ENCODE measurements at places on chromosomes 5 and 9. TPM values are rescaled to one million over a fixed set of nuclear protein-coding genes. Genes with fewer than 3 reads are reported as not detected.
A peak's percentile ranks its signal among the peaks of the same experiment; 100 is the strongest.

DNA sequence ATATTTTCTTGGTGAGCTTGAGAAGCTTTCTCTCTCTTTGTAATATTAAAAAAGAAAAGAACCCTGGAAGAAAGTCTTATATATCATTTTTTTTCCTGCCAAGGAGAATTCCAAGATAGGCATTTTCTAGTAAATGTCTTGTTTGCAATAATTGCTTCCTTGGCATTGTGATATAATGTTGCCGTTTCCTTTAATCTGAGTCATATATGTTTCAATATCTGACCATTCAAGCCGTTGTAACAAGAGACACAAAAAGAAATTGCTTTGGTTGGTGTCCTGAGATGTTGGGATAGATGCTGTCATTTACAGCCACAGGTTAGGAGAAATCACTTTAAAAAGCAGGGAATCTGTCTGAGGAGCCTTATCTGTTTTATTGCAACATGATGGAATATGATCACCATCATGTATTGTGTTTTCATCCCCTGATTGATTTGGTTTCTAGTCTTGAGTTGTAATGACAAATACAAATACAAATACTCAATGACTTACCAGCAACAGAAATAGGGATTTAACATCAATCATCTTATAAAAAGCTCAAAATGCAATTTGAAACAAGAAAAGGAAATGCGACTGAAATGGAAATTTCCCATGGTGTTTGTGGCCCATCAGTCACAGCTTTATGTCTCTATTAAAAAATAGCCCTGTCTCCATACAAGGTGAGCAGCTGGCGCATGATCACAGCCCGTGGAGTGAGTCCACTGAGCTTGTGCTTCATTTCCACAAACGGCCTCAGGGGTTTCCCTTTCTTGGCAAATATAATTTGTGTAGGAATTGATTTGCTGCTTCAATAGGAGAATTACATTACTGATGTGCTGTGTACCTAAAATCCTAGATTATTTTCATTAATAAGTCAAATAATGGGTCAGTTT is 250.1 kb upstream of the TRPC7 start:
- no peak for DNase-seq

DNA sequence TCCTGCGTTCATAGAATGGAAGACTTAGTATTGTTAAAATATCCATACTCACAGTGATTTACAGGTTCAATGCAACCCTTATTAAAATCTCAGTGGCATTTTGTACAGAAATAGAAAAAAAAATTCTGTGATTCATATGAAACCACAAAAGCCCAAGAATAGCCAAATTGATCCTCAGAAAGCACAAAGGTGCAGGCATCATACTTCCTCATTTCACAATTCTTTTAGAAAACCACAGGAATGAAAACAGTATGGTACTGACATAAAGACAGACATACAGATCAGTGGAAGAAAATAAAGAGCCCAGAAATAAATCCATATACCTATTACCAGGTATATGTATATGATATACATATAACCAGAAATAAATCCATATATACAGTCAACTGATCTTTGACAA is 86.8 kb upstream of the MEGF10 start:
- no peak for DNase-seq

GRCh38 chr9:86494644-86495111 is 140.5 kb upstream of the TUT7 start:
- DNase-seq, result peak; percentile 23

GRCh38 chr5:73528248-73528647 is 30.0 kb downstream of the BTF3 start:
- DNase-seq, result no peak

- DNase-seq, result no peak
Measured at GRCh38 chr5:68464424-68464823, 248.9 kb downstream of the PIK3R1 start.

- DNase-seq, result peak; percentile 69
Measured at GRCh38 chr9:136081113-136081825, 13.8 kb downstream of the NACC2 start.

- DNase-seq, result no peak
Measured at GRCh38 chr9:82570226-82570625, 492.7 kb downstream of the RASEF start.

GRCh38 chr5:61551637-61552313 is 219.7 kb downstream of the ZSWIM6 start:
- no peak for DNase-seq

- DNase-seq, result no peak
Measured at GRCh38 chr5:18968966-18969365, 1019.0 kb downstream of the CDH18 start.

GRCh38 chr5:13212886-13213285 is 731.6 kb downstream of the DNAH5 start:
- no peak for DNase-seq

GRCh38 chr5:172903790-172904189 is 55.4 kb upstream of the RPL26L1 start:
- DNase-seq, result no peak

Gene GOLGA2
- polyA plus RNA-seq, result 126 TPM

Gene AK1
- 59.3 TPM for polyA plus RNA-seq

Gene PCDHB15
- polyA plus RNA-seq, result 9.4 TPM

Gene SAXO1
- polyA plus RNA-seq, result 0.19 TPM

Gene RAPGEF1
- 35.6 TPM for polyA plus RNA-seq

Gene PDE6A
- polyA plus RNA-seq, result 0.20 TPM

Gene HMCN2
- polyA plus RNA-seq, result 1.0 TPM
